COR-L47 (cell line): ENCODE measurements at places on chromosomes 7 and 10.
A peak's percentile ranks its signal among the peaks of the same experiment; 100 is the strongest.

GRCh38 chr10:73589563-73590126 is 1.5 kb downstream of the USP54 start:
- DNase-seq, result no peak

GRCh38 chr10:53719658-53720057 is 947.1 kb upstream of the MBL2 start:
- DNase-seq, result no peak

- DNase-seq, result no peak
Observed at GRCh38 chr7:99626661-99627060, 9.9 kb downstream of the ZSCAN25 start.

DNA sequence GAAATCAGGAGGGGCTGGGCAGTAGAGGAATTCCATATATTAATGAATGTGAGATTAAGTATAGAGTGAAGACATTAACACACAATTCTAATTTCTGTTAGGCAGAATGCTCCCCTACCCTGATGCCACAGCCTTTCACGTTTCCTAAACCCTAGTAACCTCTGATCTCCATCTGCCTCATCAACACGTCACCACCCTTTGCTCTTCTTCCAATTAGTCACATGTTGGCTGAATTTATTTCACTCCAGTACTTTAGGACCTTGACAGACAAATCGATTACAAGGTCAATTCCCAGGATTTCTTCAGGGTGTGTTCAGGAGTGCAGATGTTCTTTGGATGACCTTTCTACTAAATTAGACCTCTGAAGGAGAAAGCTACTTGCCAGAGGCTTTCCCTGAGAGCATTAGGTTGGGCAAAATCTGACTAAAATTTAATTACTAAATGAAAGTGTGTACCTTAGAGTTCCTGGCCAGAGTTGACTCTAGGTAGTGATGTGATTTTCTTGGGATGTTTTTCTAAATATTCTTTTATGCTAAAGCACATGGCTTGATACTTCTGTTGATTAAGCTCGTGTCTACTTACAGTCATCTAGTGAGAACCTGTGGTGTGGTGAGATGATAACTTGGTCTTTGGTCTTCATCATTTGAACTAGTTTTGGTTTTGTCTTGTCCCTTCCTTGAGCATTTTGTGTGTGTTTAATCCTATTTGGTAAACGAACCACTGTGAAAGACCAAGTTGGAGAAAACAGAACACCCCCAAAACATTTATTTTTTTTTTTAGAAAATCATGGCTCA is 12.7 kb downstream of the AGR2 start:
- DNase-seq, result no peak

GRCh38 chr7:44044315-44045225 is at the start of gene DBNL:
TSS of gene DBNL (plus strand) at chr7:44044702. CDS start at chr7:44044738, 36 bp downstream.
- DNase-seq, result peak; percentile 88

- no peak for DNase-seq
Observed at GRCh38 chr7:19362099-19362498, 216.9 kb upstream of the FERD3L start.

DNA sequence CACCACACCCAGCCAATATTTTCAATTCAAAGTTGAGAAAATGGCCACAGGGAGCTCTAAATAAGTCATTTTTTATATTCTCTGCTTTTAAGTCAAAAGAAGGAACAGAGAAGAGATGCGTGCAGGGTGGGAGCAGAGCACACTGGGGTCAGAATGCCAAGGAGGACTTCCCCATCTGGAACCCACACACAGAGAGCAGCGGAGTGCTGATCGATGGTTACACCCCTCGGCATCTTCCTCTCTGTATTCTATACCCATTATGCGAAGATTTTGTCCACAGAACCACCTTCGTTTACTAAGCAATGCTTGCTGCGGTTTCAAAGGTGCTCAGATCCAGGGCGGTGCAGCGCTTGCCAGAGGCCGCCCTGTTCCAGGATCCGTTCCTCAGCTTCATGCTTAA is 91.3 kb upstream of the RHEB start:
- DNase-seq, result no peak

DNA sequence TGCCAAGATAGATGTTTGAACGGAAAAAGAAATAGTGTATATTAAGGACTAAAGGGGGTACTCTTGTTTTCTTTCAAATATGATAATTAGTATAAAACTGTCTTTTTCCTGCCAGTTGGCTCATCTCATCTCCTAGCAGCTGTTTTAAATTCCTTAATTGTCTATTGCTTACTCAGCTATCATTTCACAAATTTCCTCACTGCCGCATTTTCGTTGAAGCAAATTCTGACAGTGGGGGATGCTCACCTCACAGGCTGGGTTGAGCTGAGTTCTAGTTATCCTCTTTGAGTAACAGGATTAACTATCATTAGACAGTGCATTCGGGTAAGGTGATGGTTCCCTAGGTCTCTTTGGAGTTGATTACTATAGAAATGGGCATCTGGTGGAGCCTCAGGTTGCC is 592.0 kb downstream of the AUTS2 start:
- no peak for DNase-seq

- DNase-seq, result no peak
Observed at GRCh38 chr7:107746006-107746405, 2.1 kb downstream of the CBLL1 start.

DNA sequence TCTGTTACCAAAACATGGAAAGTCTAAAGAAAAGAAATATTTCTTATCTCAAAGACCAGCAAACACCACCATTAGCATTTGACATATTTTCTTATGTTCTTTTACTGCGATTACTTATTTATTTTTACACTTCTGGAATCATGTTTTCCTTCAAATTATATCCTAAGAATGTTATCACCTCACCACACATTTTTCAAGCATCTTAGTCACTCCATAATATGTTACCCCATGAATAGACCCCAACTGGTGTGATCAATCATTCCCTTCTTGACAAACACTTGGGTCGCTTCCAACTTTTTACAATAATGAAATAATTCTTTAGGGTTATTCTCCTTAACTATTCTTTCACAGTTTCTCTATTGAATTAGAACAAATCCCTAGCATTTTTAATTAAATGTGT is 67.4 kb downstream of the AMPH start:
- no peak for DNase-seq

GRCh38 chr7:52831321-52831720 is 204.1 kb upstream of the POM121L12 start:
- no peak for DNase-seq

DNA sequence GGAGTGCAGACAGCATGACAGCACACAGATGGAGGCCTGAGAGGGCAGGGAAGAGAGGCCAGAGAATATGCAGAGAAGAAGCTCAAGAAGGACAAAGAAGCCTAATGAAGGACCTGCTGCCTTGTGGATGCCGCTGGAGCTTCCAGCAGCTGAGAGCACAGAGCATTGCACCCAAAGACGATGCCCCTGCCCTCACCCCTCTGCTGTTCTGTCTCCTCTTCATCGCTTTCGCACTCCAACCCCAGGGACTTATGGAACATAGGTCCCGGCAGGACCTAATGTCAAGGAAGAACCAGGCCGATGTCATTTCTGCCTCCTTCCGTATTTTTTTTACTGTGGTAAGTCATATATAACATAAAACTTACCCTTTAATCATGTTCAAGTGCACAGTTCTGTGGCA is 12.3 kb upstream of the INSIG1 start:
- no peak for DNase-seq

- DNase-seq, result no peak
Observed at GRCh38 chr7:7434329-7434728, 101.3 kb downstream of the COL28A1 start.

DNA sequence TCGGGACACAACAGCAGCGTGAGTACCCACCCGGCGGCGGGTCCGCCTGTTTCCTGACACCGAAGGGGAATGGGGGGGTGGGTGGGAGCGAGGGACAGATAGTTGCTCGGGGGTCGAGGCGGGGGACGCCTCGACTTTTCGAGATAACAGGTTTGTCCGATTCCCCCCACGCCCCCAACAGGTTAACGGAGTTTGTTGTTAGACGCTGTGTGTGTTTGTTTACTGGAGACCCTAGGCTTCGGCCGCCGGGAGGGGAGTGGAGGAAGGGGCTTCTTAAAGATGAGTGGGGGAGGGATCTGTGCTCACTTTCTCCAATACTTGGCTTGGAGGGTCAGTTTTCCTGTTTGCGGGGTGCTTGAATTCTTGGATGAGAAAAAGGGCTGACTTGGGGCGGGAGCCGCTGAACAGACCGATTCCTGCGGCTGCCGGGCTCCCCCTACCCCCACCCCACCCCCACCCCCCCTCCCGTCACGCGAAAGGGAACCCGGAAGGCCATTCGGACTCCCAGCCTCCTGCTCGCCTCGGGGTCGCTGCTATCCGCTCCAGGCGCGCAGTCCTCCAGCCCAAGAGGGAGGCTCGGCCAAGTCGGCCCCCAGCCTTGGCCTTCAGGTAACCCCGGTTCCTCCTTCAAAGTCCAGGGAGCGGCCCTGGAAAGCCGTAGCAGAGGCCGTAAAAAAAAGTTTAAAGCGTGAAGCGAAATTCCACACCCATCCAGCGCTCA is 1.0 kb downstream of the SORCS3 start:
- no peak for DNase-seq

DNA sequence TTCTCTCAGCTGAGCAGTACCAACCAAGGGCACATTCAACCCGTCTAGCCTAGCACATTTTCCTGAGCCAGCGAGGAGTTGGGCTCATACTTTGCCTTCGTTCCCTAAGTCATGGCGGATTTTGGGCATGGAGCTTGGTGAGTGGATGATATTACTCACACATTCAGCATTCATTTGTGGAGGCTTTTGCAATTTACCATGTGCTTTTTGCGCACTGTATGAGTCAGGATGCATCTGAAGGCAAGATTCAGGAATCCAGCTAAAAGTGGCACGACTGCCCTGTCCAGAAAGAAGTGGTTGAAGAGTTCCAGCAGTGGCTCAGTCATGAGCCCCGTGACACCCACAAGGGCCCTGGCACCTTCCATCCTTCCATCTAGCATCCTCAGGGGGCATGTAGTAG is 24.2 kb upstream of the MGMT start:
- DNase-seq, result no peak

- no peak for DNase-seq
Observed at GRCh38 chr10:28878236-28878970, 201.1 kb downstream of the BAMBI start.

GRCh38 chr10:79230328-79230830 is 116.9 kb upstream of the PPIF start:
- no peak for DNase-seq

GRCh38 chr10:69415049-69415448 is 1.7 kb downstream of the TACR2 start:
- DNase-seq, result no peak

- DNase-seq, result no peak
Observed at GRCh38 chr7:135434047-135434446, 75.9 kb downstream of the CNOT4 start.

DNA sequence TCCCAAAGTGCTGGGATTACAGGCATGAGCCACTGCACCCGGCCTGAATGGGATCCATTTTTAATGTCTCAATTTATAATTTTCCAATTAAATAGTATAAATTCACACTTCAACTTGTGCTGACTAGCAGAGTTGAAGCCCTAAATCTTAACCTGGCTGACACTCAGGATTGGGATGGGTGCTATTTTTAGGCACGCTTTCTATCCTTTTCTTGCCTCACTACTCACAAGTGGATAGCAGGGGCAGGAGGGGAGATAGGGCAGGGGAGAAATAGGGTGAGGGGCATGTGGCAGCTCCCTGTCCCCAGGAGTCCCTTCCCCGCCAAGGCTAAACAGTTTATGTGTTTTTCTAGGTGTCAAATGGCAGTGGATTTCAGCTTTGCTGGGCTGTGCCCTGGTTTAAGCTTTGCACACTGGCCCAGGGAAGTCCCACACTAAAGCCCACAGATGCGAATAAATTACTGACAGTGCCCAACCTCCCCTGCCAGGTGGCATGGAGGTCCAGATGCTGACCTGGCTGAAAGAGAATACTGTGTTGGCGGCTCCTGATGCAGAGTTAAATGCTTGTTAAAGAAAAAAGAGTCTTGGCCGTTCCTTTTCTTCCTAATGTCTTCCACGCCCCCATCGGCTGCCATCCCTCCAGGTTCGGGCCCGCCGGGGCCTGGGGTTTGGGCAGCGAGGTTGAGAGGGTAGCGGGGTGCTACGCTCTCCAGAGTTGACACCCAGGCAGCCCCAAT is 36.2 kb upstream of the EFCAB10 start:
- no peak for DNase-seq

DNA sequence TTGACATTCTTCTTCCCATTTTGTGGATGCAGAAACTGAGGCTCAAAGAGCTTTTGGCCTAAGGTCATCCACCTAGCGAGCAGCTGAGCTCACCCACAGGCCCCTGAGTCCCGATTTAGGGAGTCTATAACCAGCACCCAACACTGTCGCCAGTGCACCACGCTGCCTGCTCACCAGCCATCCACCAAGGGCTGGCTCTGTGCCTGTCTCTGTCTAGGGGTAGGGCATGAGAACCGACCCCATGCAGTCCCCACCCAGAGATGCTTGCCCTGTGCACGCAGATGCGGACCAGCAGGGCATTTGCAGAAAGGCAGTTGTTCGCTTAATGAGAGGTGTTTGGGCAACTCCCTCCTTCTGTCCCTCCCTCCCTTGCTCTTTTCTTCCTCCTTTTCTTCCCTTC is 97.2 kb downstream of the GRK5 start:
- DNase-seq, result no peak

- no peak for DNase-seq
Observed at GRCh38 chr10:102612964-102613275, 31.4 kb upstream of the TRIM8 start.

- DNase-seq, result no peak
Observed at GRCh38 chr10:33129996-33130386, 172.0 kb upstream of the ITGB1 start.

GRCh38 chr10:99733366-99733765 is 1.3 kb downstream of the CUTC start:
- DNase-seq, result no peak

DNA sequence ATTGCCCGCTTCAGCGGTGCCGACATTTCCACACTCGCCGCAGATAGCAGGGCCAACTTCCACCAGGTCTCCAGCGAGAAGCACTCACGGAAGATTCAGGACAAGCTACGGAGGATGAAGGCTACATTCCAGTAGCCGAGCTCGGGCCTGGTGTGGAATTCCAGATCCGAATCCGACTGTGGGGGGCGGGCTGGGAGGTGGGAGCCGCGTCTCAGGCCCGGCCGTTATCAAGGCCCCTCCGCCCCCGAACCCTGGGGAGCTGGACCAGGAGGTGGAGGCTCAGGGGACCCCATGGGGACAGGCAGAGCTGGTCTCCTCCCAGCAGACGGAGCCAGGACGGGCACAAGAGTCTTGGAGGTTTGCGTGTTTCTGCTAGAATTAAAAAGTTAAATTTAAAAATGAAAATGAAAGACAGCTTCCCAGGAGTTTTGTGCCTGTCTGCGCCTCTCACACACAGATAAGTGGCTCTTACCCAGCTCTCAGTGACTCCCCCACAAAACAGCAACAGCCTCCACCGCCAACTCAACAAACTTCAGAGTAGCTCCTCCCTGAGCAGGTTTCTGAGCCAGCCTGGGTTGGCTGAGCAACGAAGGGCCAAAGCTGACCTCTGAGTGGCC is 5.2 kb upstream of the UTF1 start:
- DNase-seq, result no peak

DNA sequence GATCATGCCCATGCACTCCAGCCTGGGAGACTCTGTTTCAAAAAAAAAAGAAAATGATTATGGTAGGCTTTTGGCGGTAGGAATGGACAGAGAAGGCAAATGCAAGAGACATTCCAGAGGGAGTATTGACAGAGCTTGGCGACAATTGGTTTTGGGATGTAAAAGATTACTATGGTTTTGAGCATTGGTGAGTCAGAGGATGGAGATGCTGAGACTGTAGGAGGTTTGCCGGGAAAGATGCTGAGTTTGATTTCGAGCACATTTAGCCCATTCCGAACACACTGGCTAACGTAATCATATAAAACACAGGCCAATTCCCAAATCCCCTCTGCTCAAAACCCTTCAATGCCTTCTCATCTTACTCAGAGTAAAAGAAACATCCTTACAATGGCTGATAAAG is 161.6 kb upstream of the MKLN1 start:
- no peak for DNase-seq

GRCh38 chr7:41885078-41885477 is 182.2 kb upstream of the INHBA start:
- no peak for DNase-seq
